A673 (cell line): ENCODE measurements at places on chromosomes 7 and 10.
A peak's percentile ranks its signal among the peaks of the same experiment; 100 is the strongest.

- peak; percentile 28 for DNase-seq
Measured at GRCh38 chr10:133124357-133125211, 35.4 kb upstream of the KNDC1 start.

GRCh38 chr10:48523820-48524758 is 80.8 kb downstream of the ARHGAP22 start:
- DNase-seq, result peak; percentile 11

- no peak for DNase-seq
Measured at GRCh38 chr7:45623740-45624391, 49.7 kb downstream of the ADCY1 start.

DNA sequence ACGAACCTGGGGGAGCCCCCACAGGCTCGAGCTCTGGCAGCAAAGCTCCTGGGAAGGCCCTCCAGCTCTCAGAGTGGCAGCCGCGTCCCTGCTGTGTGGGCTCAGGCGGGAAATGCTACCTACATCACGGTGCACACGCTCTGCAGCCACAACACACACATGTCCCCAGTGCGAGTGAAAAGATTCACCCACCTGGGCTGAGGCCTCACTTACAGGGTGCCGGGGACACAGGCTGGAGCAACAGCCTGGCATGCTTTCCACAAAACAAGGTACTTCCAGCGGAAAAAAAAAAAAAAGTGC is 410.4 kb upstream of the FOXK1 start:
- DNase-seq, result no peak

DNA sequence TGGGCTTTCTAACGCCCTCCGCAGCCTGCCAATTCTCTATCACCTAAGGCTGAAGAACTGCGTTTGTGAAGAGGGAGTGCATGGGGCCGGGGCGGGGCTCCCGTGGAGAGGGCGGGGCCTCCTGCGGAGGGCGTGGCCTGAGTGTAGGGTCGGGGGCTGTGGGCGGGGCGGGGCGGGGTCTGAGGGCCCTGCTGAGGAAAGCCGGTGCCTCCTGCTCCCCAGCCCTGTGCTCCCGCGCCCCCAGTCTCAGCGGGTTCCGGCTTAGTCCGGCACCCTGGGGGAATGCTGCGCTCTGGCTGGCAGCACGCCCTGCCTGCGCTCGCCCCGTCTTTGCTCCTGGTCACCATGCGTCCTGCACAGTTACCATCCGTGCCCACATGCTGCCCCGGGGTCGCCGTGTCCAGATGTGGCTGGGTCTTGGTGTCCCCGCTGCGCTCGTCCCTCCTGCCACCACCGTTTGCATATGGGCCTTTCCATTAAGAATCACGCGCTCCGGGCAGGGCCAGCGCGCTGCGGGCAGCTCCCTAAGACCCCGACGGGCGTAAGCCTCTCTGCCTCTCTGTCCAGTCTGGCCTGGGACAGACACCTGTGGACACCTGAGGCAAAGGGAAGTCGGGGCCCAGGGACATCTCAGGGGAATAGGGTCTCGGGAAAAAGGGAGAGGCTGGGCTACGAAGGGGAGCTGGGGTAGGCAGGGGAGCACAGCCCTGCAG is 144.0 kb upstream of the RET start:
- peak; percentile 51 for DNase-seq

- peak; percentile 97 for DNase-seq
Measured at GRCh38 chr10:34780818-34781380, 34.2 kb downstream of the PARD3 start.

- DNase-seq, result peak; percentile 2
Measured at GRCh38 chr10:53209944-53210611, 437.5 kb upstream of the MBL2 start.

DNA sequence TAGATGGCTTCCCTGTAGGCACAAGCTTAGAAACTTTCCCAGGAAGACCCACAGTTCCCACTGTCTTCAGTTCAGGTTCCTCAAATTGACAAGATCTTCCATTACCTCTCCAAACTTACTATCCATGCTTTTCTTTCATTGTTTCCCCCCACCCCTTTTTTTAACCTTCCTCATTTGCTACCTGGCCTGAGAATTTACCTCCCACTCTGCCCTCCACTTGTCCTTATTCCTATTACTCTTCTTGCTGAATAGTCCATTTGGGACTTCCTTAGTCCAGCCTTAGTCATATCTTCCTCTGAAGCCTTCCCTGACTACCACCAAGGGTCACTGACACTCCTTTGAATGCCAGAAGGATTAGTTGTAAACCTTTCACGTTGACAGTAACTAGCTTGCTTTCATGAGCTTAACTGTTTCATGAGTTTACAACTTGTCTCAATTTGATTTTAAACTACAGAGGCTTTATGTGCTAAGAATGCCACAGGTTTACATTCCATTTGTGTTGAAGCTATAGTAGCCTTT is 1.2 kb upstream of the CALU start:
- DNase-seq, result no peak

- DNase-seq, result no peak
Measured at GRCh38 chr10:112091703-112092102, 91.9 kb downstream of the GPAM start.

DNA sequence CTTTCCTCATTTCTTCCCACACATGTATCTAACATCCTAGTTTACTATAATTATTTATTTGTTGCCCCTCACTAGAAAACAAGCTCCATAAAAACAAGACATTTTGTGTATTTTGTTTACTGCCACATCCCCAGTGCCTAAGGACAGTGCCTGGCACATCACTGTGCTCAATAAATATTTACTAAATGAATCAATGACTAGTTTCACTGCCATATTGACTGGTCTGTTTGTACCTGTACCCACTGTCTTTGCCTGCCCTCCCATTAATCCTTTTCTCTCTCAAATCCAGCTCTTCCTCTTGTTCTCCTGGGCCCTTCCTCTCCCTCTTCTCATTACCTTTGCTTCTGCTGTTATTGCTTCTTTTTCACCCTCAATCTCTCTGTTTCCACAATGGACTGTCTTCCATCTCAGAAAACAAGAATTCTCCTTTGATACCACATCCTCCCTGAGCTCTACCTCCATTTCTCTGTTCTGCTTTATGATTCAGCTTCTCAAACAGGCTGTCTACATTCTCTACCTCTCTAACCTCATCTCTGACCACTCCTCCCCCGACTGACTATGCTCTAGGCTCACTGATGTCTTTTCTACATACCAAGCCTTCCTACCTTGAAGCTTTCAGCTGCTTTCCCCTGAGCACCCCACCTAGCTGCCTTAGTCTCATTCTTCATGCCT is 8.3 kb upstream of the FAM133B start:
- no peak for DNase-seq
